ENCODE measurements at places on chromosomes 6 and 20.

DNA sequence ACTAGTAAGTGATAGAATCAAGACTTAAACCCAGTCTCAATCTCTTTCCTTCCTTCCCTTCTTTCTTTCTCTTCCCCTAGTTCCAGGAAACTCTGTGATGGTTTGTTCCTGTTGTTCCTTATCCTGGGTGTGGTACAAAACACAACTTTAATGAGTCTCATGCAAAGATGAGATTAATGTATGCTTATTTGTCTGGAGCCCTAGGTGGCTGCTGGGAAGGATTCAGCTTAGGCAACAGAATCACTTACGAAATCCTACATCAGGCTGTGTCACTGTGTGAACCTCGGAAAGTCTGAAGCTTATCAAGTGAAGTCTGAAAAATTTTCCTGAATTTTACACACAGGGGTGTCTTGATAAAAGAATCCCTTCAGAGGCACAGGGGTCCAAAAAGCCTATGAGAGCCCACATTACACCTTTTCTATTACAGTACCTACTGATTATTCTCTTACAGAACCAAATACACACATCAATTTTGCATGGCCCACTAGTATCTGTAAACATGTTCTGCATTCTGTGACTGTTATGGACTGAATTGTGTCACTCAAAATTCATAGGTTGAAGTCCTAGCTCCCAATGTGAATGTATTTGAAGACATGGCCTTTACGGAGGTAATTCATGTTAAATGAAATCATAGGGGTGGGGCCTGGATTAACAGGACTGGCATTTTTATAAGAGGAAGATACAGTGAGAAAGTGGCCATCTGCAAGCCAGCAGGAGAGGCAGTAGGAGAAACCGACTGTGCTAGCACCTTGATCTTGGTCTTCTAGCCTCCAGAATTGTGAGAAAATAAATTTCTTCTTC lies 144.7 kb downstream of the MYB start:
- DNase-seq: no peak

DNA sequence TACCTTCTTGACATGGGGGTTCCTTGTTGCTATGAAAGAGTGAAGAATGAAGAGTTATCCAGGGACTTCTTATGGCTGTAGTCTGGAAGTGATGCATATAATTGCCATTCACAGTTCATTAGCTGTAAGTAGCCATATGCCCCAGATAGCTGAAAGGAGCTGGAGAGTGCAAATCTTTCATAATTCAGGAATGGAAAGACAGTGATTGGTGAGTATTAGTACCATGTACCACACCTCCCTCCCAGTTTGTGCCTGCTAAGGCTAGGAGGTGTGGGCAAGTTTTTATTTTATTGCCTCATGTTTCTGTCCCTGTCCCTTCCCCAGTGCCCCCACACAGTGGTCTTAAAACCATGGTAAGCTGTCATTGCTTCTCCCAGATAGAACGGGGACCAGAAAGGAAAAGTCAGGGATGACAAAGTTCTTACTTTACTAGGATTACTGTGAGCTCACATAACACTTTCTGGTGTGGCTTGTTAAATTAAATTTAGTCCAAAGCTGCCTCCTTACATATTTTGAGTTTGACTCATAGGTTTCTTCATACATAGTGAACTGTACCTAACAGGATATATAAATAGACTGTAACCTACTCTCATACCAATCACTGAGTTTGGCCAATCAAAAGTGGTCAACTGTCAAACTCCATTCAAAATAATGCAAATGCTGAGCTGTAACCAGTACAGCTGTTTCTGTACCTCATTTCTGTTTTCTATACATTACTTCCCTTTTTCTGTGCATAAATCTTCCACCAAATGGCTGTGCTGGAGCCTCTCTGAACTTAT lies 119.4 kb downstream of the RFPL4B start:
- no peak for DNase-seq

DNA sequence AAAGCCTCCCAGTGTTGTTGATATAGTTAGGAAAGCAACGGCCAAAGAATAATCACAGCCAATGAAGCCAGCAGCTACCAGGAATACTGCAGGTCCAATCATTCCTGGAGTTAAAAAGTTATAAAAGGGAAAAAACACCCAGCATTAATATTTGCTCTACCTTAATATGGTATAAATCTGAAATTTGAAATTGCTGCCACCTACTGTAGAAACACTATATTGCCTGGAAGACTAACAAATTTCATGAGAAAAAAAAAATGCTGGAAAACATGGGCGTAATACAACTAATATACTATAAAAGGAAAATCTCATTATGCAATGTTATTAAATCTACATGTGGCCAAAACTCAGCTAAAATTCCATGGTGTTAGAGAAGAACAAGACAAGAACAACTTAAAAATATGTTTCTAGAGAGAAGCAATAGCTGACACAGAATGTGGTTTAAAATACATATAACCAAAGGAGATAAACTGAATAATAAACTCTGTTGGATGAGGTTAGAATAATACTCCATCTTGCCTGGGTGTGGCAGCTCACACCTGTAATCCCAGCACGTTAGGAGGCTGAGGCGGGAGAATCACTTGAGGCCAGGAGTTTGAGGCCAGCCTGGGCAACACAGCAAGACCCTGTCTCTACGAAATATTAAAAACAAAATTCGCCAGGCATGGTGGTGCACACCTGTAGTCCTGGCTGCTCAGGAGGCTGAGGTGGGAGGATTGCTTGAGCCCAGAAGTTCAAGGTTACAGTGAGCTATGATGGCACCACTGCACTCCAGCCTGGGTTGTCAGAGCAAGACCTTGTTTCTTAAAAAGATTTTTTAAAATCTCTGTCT lies 43.1 kb downstream of the SLC17A5 start:
- no peak for DNase-seq

- no peak for DNase-seq
Observed at GRCh38 chr6:40887079-40887791, 151.8 kb downstream of the UNC5CL start.

DNA sequence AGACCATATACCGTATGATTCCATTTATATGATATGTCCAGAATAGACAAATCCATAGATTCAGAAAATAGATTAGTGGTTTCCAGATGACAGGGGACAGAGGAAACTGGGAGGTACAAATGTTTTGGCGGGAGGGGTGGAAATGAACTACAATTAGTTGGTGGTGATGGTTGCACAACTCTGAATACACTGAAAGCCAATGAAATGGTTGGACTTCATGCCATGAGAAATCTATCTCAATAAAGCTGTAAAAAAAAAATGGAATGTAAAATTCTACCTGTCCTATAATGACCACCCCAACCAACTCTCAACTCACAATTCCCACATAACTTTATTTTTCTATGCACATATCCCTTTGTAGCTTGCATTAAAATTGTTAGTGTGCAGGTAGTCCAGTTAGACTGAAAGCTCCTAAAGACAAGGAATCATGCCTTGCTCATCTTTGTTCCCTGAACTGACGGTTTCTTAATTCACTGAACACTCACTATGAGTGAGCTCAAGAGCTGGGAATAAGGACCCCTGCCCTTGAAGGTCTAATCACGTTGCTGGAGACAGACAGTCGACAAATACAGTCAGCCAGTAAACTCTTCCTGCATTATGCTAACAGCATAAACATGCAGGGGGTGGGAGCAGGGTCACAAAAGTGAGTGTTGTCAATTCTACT lies 1.4 kb downstream of the DCDC2 start:
- no peak for DNase-seq

DNA sequence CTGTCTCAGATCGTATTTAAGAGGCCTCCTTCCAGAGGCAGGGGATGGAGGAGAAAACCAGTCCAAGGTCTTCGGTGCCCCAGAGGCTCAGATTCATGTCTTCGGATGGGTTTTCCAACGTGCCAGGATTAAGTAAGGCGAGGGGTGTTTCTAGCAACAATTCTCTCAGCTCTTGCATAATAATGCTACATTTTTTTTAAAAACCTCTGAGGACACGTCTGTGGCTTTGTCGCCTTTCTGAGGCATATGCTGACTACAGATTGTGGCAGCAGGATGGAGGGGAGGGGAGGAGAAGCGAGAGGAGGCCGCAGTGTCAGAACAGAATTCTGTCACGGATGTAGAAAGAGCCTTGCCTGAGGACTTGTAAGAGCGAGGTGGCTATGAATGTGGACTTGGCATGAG lies 17.7 kb upstream of the CCDC167 start:
- no peak for DNase-seq

DNA sequence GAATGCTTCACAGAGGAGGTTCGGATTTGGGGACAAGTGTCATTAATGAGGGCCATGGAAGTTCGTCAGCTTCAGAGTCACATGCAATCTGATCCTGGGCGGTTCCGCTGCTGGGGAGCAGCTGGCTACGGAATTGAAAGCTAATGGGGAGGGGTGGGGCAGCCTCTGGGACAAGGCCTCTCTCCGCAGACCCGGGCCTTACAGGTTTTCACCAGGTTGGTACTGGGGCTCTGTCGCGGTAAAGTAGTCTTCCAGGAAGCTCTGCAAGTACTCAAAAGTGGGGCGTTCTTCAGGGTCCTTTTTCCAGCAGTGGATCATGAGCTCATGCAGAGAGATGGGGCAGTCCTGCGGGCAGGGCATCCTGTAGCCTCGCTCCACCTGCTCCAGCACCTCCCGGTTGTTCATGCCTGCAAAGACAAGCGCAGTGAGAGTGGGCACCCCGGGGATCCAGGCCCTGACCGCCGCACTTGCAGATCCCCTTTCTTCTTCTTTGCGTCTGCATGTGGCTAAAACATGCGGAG lies 55.9 kb upstream of the TRAF3IP2 start:
- DNase-seq: no peak

- DNase-seq: no peak
Observed at GRCh38 chr20:47293631-47294030, 62.9 kb downstream of the ZMYND8 start.

GRCh38 chr20:3818155-3819151 lies 1.9 kb upstream of the AP5S1 start:
- DNase-seq: no peak

GRCh38 chr20:20939006-20939405 lies 167.2 kb downstream of the LINC00237 start:
- DNase-seq: no peak

- no peak for DNase-seq
Observed at GRCh38 chr20:33474097-33474873, 15.6 kb upstream of the CBFA2T2 start.

DNA sequence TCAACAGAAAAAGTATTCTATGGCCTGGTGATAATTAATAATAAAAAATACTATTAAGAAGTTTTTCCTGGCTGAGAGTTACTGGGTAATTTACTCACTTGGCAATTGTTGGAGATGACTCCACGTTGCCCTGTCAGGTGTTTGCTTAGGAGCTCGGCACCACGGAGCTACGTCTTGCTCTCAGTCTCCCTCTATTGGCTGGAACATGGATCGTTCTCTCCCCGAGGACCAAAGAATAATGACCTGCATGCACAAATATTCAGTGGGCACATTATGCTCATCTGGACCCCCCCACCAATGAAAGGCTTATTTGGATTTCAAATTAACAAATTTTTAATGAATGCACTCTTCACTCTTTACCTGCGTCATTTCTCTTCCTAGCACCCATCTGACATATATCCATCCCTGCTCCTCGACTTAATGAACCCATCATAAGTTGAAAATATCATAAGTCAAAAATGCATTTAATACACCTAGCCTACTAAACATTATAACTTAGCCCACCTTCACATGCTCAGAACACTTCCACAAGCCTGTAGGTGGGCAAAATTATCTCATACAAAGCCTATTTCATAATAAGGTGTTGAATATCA lies 71.0 kb upstream of the CD83 start:
- peak; percentile 19 for DNase-seq

DNA sequence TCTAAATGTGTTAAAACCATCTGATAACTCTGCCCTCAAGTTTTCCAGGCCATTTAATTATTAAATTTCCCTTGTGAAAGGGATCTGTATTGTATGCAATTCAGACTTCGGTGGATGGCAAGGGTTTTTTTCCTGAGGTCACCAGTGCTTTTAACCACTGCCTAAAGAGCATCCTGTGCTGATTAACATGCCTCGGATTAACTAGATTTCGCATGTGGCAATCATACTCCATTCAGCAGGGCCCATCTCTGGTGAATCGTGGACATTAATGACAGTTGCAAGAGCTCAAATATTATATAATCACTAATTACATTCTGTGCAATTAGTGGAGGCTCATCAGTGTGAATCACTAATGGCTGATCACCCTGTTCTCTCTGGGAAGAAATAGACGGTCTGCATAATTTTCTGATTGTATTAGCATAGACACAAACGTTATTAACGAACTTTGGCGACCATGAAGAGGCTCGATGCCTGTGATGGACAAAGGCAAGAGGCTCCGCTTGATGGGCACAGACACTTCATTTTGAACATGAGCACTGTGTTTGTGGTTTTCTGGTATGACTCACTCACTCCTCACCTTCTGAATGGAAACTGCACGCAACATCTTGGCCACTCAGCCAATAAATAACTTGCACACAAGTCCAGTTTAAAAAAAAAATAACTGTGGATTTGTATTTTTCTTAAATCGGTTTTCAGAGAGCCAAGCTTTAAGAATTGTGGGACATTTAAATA lies 31.4 kb downstream of the LINC00237 start:
- peak; percentile 29 for DNase-seq

DNA sequence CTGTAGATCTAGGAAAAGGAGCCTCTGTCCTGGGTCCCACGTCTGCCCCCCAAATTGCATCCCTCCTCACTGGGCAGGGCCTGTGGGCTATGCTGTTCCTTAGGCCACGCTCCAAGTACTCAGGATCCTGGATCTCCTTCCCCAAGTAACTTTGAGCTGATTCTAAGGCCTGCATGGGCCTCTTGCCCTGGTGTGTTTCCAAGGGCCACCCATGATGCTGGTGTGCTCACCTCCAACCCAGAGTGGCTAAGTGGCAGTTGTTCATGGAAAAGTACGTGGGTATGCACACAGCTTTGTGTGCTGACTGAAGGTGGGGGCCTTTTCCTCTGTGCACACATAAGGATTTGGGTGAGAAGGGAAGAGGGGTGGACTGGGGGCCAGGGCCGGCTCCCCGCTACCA lies 5.3 kb downstream of the GMPR start:
- DNase-seq: no peak

DNA sequence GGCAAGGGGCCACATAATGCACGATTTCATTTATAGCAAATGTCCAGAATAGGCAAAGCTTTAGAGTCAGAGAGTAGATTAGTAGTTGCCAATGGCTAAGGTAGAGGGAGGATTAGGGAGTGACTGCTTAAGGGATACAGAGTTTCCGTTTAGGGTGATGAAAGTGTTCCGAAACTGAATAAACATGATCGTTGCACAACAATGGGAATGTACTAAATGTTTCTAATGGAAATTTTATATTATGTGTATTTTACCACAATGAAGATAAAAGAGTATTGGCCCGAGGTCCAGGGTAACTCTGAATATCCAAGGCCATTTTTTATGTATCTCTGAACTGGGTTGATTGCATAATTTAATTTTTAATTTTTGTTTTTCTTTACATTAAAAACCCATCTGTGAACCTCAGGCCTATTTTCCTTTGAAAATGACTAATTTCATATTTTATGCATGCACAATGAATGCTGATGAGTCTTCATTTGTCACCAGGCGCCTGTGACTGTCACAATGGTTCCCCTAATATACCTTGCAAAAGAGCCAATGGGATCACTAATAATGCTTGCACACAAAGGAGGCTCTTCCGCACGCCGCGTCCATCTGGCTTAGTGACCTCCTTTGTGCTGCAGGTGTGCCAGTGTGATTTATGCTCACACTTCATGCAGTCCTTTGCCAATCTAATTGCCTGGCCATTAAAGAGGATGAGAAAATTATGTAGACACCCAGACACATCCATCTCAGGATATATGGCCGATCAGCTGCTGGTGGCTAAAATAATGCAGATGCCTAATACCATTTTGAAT lies 612.5 kb downstream of the CDH26 start:
- no peak for DNase-seq

GRCh38 chr6:35402136-35402855 lies 49.8 kb upstream of the FANCE start:
- no peak for DNase-seq

All from kidney epithelial cell (primary cell).